ENCODE measurements at places on chromosomes 12 and 14. TPM values are rescaled to one million over a fixed set of nuclear protein-coding genes. Genes with fewer than 3 reads are reported as not detected.

Gene CCDC38
- total RNA-seq, result not detected

Gene TBX5
- 1.2 TPM for total RNA-seq

Gene NDUFA9
- total RNA-seq, result 16.9 TPM

Gene KRT75
- total RNA-seq, result not detected

Gene SIX1
- total RNA-seq, result 0.20 TPM

Gene MOAP1
- 10.2 TPM for total RNA-seq

Gene CBLN3
- total RNA-seq, result 15.3 TPM

Gene CFAP54
- 0.12 TPM for total RNA-seq
